ENCODE measurements at places on chromosomes 1 and 21.
A peak's percentile ranks its signal among the peaks of the same experiment; 100 is the strongest.

DNA sequence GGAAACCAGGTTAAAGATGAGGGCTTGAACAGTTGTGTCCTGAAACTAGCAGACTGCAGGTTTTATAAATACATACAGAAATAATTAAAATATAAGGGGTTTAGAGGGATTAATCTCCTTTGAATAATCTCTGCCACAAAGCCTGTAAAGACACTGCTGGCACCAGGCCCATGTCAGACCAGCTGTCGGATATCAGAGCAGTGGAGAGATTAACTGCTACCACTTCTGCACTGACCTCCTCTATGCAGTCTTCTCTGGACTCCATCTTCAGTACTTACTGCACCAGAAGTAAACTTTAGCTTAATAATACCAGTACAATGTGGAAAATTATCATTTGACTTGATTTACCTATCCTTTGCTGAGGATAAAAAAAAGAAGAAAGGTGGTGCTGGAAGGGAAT, 128.6 kb downstream of the LHX4 start:
- DNase-seq, result no peak

DNA sequence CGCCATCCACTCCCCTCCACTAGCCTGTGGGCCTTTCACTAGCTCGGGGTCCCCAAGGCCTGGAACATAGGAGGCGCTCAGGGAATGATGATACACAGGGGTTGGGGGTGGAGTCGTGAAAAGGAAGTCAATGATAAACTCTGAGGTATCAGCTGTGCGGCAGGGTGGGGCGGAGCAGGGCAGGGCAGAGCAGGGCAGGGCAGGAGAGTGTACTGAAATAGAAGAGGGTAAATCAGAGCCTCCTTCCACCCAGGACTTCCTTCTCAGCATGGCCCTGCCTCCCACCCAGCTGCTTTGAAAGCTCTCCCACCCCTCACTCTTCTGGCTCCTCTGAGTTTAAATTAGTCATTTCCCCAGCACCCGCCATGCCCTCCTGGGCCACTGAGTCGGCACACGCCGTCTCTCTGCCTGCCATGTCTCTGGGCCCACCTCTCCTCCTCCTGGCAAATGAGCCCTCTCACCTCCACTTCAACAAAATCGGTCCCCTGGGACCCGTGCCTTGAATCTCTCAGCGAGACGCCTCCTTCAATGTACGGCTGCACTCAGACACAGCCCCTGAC, 16.9 kb downstream of the CAPZB start:
- DNase-seq, result peak; percentile 51

DNA sequence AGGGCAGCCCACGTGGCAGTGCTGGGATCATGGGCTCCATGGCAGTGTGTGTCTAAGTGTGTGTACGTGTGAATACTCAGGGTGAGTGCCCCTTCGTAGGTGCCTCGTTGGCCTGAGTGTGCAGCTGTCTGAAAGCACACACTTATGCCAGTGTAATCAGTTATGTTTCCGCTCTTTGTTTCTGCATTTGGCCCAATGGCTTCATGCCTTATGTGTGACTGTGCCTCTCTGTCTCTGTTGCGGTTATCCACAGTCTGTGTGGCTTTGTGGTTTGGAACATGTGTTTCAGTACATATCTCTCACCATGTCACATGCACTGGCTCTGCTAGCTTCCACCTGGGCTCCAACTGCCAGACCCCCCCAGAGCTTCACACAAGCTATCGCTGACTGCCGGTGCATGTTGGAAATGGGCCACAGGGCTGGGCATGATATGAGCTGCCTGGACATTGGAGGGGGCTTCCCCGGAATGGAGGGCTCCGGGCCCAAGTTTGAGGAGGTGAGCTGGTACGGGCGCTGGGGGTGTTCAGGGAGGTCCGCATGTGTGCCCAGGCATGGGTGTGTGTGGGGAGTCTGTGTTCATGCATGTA, 70.3 kb upstream of the TINAGL1 start:
- no peak for DNase-seq

GRCh38 chr1:222769181-222769580, 32.2 kb downstream of the FAM177B start:
- DNase-seq, result no peak
